ENCODE measurements at places on chromosomes 7 and 10.

DNA sequence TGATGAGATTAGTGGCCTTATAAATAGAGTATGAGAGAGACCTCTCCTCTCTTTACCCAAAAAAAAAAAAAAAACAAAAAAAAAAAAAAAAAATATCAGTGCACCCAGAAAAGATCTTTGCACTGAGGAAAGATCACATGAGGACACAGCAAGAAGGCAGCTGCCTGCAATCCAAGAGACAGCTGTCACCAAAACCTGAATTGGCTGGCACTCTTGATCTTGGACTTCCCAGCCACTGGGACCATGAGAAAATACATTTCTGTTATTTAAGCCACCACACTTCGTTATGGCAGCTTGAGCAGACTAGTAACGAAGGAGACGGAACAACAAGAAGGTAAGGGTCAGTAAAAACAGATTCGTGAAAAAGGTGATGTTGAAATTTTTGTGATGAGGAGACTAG, 47.0 kb downstream of the TMEM106B start:
- no peak for DNase-seq
- H3K27ac ChIP-seq, result no peak overlapping the region
- no peaks in the 10 kb centered on the region for H3K4me1 ChIP-seq

DNA sequence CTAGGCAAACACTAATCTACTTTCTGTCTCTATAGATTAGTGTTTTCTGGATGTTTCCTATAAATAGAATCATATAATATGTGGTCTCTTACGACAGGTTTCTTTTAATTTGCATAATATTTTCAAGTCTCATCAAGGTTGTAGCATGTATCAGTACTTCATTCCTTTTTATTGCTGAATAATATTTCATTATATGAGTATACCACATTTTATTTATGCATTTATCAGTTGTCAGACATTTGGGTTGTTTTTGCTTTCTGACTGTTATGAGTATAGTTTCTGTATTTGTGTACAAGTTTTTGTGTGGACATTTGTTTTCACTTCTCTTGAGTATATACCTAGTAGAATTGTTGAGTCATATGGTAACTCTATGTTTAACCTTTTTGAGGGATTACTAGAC, 48.2 kb downstream of the SHOC2 start:
- no peaks in the 10 kb centered on the region for H3K4me1 ChIP-seq
- no peak for DNase-seq
- no peak overlapping the region for H3K27ac ChIP-seq

DNA sequence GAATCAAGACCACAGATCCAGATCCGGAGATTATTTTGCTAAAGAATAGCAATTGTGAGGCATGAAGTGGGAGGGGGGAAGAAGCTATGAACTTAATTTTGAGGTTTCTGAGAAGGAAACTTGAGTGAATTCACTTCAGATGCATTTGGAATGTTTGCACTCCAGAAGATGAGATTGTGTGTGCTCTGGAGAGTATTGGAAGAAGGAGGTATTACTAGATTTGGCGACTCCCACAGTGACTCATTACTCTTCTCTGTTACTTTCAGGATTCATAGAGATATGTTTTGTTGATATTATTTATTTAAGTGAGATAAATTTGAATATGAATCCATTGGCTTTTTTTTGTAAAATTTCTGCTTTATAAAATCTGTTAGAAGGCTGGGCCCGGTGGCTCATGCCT, 80.7 kb downstream of the ANKRD30A start:
- no peaks in the 10 kb centered on the region for H3K36me3 ChIP-seq
- H3K27me3 ChIP-seq, result no peaks in the 10 kb centered on the region
- no peak for DNase-seq
- H3K4me1 ChIP-seq, result no peaks in the 10 kb centered on the region

DNA sequence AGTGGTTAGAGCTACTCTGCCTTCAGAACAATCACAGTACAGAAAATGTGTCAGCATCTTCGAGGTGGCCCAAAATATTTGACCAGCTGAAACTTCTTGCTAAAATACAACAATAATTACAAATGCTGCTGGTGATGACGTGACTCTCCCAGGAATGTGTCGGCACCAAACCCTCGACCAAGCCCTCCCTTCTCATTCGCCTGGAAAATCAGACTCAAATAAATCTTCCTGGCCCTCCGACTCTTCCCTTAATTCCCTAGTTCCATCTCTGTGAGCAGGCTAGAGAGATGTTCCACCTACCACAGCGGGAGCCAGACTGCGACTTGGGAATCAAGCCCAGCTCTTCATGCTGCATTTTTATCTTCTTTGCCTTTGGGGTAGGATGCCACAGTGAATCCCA, 4.1 kb downstream of the PRSS2 start:
- no peak for DNase-seq
- H3K36me3 ChIP-seq, result no peaks in the 10 kb centered on the region
- H3K4me3 ChIP-seq, result no peak overlapping the region
- no peaks in the 10 kb centered on the region for H3K27me3 ChIP-seq
- no peaks in the 10 kb centered on the region for H3K4me1 ChIP-seq
- no peak overlapping the region for H3K27ac ChIP-seq

- no peak overlapping the region for H3K4me3 ChIP-seq
- H3K27me3 ChIP-seq, result no peaks in the 10 kb centered on the region
- no peak for DNase-seq
- H3K4me1 ChIP-seq, result peaks cover 3% of the 10 kb centered on the region
- no peak overlapping the region for H3K27ac ChIP-seq
Measured at GRCh38 chr10:17429490-17429889, 24.9 kb downstream of the ST8SIA6 start.

- H3K27me3 ChIP-seq, result no peaks in the 10 kb centered on the region
- DNase-seq, result peak; percentile 58
- no peaks in the 10 kb centered on the region for H3K36me3 ChIP-seq
- no peak overlapping the region for H3K27ac ChIP-seq
- H3K4me3 ChIP-seq, result no peak overlapping the region
Measured at GRCh38 chr10:116721547-116722392, 20.6 kb downstream of the HSPA12A start.

GRCh38 chr7:34133356-34133982, 228.1 kb downstream of the BMPER start:
- no peak overlapping the region for H3K27ac ChIP-seq
- no peaks in the 10 kb centered on the region for H3K4me1 ChIP-seq
- no peaks in the 10 kb centered on the region for H3K27me3 ChIP-seq
- DNase-seq, result peak; percentile 43

GRCh38 chr7:16114071-16114470, 307.3 kb downstream of the CRPPA start:
- no peak for DNase-seq
- no peaks in the 10 kb centered on the region for H3K36me3 ChIP-seq
- H3K27me3 ChIP-seq, result no peaks in the 10 kb centered on the region
- H3K4me3 ChIP-seq, result no peak overlapping the region
- no peak overlapping the region for H3K27ac ChIP-seq

DNA sequence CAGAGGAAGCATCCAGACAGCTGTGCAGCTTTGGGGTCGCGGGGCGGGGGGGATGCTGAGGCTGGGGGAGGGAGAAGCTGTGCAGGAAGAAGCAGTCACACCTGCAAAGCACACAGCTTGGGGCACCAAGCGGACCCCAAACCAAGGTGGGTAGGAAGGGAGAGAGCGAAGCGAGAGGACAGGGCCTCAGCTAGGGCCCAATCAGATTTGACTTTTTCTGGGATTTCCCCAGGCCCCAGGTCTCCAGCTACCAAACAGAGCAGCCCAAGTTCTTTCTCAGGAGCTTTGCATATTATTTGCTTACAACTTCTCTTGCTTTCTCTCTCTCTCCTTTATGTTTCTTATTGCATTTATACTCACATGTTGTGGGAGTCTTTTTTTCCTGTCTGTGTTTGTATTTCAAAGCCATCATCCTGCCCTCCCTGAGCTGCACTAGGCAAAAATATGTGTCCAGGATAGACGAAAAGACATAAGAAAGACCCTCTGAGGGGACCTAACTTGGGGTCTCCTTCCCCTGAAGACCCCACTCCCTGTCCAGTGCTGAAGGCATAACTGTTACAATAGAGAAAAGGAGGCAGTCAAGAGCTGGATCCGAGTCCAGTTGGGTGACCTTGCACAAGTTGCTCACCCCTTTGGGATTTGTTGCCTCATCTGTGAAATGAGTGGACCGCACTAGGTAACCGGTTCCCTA, 50.6 kb upstream of the SMNDC1 start:
- no peak for DNase-seq
- H3K36me3 ChIP-seq, result no peaks in the 10 kb centered on the region
- no peak overlapping the region for H3K4me3 ChIP-seq
- H3K4me1 ChIP-seq, result peaks cover 4% of the 10 kb centered on the region
- H3K27ac ChIP-seq, result no peak overlapping the region

- no peak overlapping the region for H3K4me3 ChIP-seq
- H3K27me3 ChIP-seq, result no peaks in the 10 kb centered on the region
- no peak overlapping the region for H3K27ac ChIP-seq
- no peaks in the 10 kb centered on the region for H3K36me3 ChIP-seq
- DNase-seq, result no peak
- H3K4me1 ChIP-seq, result no peaks in the 10 kb centered on the region
Measured at GRCh38 chr10:16231734-16232435, 204.9 kb upstream of the PTER start.

GRCh38 chr10:108445746-108446145, 1281.2 kb upstream of the SORCS1 start:
- no peak overlapping the region for H3K4me3 ChIP-seq
- DNase-seq, result no peak
- no peaks in the 10 kb centered on the region for H3K36me3 ChIP-seq

GRCh38 chr7:158113321-158114025, 474.1 kb downstream of the PTPRN2 start:
- no peaks in the 10 kb centered on the region for H3K27me3 ChIP-seq
- no peaks in the 10 kb centered on the region for H3K36me3 ChIP-seq
- H3K4me1 ChIP-seq, result no peaks in the 10 kb centered on the region
- no peak overlapping the region for H3K27ac ChIP-seq
- no peak for DNase-seq

GRCh38 chr10:52951824-52952223, 179.2 kb upstream of the MBL2 start:
- DNase-seq, result peak; percentile 75
- no peaks in the 10 kb centered on the region for H3K27me3 ChIP-seq
- no peak overlapping the region for H3K27ac ChIP-seq
- no peaks in the 10 kb centered on the region for H3K4me1 ChIP-seq
- H3K36me3 ChIP-seq, result no peaks in the 10 kb centered on the region
- no peak overlapping the region for H3K4me3 ChIP-seq

DNA sequence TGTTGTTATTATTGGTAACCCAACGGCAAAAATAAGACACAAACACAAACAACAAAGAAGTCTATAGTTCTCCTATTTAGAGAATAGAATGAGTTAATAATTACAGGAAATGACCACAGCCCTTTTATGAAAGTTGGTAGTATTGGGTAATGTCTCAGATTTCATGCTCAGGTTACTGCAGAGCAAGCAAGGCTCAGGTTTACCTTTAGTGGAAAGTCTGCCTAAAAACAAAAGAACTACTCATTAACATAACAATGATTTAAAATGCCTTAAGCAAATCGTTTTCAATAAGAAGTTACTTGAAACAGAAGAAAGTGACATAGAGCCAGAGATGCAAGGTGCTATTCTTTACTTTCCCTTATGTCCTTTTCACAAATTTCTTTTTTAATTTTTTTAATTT, 441.2 kb downstream of the PLXDC2 start:
- no peak overlapping the region for H3K27ac ChIP-seq
- no peaks in the 10 kb centered on the region for H3K4me1 ChIP-seq
- no peaks in the 10 kb centered on the region for H3K27me3 ChIP-seq
- DNase-seq, result no peak
- H3K36me3 ChIP-seq, result no peaks in the 10 kb centered on the region

GRCh38 chr7:37287131-37287855, 161.4 kb downstream of the ELMO1 start:
- no peaks in the 10 kb centered on the region for H3K36me3 ChIP-seq
- H3K4me3 ChIP-seq, result no peak overlapping the region
- DNase-seq, result peak; percentile 63
- H3K27me3 ChIP-seq, result no peaks in the 10 kb centered on the region
- H3K27ac ChIP-seq, result no peak overlapping the region
- peaks cover 52% of the 10 kb centered on the region for H3K4me1 ChIP-seq

DNA sequence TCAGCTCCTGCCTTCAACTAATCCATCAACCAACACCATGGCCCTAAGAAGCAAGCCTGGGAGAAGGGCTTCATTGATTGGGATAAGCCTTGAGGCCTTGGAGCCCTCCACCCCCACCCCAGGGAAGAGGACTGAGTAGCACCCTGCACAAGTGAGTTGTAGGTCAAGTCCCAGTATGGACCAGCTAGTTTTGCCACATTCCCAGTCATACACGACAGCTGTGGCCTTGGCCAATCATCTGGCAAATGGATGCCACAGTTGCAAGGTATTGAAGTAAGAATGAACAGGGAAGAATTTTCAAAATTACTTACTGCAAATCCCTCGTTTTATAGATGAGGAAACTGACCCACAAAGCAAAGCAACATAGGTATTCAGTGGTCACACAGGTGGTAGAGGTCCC, 109.7 kb downstream of the STRA8 start:
- no peak overlapping the region for H3K27ac ChIP-seq
- no peak for DNase-seq
- H3K4me1 ChIP-seq, result peaks cover 14% of the 10 kb centered on the region

DNA sequence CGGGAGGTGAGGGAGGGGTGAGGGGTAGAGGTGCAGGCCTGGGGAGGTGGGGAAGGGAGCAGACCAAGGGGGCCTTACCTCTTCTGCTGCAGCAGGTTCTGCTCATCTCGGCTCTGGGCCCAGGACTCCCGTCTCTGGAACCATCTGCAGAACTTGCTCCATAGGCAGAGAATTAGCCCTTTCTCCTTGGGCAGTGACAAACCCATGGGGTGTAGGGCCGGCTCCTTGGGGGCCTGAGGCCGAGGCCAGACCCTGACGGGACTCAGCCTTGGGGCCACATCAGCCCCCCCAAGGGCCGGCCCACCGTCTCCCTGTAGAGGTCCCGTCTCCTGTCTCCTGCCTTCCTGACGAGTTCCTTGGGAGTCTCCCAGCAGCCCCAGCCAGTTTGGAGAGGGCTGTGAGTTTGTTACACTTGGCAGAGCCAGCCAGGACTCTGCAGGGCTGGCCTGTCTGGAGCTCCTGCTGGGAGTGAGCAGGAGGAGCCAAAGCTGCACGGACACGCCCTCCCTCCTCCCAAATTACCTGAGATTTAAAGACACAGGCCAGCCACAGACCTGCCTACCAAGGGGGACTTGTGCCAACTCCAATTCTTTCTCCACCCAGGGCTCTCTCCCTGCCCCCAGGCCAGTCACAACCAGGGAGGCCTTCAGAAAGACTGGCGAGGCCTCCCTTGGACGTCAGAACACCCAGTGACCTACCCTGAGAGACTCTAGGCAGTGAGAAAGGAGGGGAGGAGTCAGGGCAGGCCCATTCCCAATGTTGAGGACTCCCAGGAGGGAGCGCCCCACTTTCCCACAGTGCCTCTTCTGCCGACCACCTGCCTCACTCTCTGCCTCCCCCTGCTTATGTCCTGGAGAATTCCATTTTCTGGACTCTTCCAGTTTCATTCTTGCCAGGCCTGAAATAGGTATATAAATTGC, at the start of gene TRPV6:
TRPV6 (minus strand) TSS at position 435 of the 920 bp plus-strand sequence.
- H3K36me3 ChIP-seq, result no peaks in the 10 kb centered on the region
- H3K4me1 ChIP-seq, result no peaks in the 10 kb centered on the region
- no peak within 1 kb of the TSS for H3K27ac ChIP-seq
- H3K4me3 ChIP-seq, result no peak within 1 kb of the TSS
- peak; percentile 62 for DNase-seq
